ENCODE measurements at places on chromosomes 3 and 15.

GRCh38 chr15:62933386-62933785, 109.2 kb upstream of the TPM1 start:
- DNase-seq = no peak

GRCh38 chr15:68558318-68559305, 20.2 kb upstream of the CORO2B start:
- no peak for DNase-seq

- DNase-seq = no peak
Measured at GRCh38 chr3:134877788-134878187, 82.7 kb downstream of the EPHB1 start.

DNA sequence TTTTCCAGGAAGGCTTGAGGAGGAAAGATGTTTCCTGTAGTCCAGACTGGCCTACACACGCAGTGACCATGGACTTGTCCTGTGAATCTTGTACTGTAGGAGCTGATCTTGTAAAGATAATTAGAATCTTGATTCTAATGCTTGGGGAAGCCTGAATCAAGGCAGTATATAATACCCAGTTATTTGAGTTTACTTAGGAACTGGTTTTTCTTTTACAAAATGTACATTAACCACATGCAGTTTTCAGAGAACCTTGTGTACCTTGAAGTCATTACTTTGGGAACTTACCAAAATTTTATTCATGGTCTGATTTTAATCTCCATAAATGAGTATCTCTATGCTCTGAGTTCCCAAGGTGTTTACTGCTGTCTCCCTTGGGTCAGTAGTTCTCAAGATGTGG, 439.9 kb upstream of the AZI2 start:
- no peak for DNase-seq

DNA sequence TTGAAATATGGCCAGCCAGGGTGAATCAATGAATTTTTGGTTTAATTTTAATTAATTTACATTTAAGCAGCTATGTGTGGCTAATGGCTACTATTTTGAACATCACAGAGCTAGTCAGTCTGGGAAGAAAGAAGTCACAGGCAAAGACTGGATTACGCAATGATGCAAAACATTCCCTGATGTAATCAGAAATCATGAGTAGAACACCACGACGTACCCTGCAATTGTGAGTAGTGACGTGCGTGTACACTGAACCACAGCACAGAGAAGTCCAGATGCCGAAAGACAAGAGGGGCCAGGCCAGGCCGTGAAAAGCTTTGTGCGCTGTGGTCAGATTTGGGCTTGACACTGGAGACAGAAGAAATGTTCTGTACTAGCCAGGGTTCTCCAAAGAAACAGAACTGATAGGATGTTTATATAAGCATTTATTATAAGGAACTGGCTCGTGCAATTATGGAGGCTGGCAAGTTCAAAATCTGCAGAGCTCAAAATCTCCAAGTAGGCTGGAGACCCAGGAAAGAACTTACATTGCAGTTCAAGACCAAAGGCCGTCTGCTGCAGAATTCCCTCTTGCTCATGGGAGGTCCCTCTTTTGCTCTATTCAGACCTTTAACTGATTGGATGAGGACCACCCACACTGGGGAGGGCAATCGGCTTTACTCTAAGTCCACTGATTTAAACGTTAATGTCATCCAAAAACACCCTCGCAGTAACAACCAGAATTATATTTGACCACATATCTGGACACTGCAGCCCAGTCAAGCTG, 44.6 kb downstream of the SH3BP5 start:
- DNase-seq = no peak

DNA sequence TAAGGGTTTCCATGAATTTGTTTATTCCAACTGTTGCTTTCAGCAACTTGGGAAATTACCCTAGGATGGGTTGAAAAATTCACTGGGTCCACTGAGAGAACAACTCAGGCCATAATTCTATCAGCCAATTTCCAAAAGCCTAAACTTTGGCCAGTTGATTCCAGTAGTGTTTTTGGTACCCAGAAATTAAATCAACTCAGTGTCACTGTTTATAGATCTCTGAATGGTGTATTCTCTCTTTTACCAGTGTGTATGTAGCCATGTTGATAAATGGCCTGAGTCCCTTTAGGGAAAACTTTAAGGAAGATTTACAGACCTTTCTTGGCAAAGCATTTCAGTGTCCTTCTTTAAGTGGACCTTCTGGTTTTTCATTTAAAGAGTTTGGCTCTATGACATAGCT, 636.4 kb downstream of the OTOL1 start:
- no peak for DNase-seq

DNA sequence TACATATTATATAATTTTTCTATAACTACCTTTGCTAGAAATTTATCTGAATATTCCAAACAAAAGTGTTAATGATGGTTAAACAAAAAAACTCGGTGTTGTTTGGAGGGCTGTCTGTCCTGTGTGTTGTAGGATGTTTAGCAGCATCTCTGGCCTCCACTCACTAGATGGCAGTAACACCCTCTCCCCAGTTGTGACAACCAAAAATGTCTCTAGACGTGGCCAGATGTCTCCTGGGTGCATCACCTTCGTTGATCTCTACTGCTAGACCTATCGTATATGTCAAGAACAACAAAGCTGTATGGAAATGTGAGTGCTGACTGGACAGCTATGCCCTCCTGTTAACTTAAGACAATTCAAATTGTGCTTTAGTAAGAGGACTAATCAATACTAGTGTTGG, 14.1 kb downstream of the ANKRD34C start:
- no peak for DNase-seq

DNA sequence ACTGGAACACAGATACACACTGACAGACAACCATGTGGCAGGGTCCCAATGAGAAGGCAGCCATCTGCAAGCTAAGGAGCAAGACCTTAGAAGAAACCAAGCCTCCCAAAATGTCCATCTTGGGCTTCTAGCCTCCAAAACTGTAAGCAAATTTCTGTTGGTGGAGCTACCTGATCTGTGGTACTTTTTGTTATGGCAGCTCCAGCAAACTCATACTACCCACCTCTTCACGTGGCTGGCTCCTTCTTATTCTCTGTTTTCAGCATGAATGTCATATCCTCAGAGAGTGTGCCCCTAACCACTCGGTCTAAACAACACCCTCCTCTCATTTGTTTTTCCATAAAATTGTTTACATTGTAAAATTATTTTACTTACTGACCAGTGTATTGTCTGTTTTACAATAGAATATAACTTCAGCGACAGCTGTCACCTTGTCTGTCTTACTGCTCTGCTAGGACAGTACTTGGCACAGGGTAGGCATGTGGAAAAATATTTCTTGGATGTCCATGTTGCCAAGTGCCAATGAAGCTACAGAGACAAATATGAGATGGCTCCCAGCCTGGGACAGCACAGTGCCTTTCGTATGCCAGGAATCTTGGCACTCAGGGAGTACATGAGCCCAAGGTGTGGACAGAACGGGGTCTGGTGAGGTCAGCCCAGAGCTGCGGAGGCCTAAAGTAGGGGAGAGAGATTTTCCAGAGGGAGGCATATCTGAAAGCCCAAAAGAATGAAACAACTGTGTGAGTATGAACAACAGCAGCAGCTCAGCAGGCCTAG, 17.4 kb upstream of the SLC25A36 start:
- DNase-seq = no peak

DNA sequence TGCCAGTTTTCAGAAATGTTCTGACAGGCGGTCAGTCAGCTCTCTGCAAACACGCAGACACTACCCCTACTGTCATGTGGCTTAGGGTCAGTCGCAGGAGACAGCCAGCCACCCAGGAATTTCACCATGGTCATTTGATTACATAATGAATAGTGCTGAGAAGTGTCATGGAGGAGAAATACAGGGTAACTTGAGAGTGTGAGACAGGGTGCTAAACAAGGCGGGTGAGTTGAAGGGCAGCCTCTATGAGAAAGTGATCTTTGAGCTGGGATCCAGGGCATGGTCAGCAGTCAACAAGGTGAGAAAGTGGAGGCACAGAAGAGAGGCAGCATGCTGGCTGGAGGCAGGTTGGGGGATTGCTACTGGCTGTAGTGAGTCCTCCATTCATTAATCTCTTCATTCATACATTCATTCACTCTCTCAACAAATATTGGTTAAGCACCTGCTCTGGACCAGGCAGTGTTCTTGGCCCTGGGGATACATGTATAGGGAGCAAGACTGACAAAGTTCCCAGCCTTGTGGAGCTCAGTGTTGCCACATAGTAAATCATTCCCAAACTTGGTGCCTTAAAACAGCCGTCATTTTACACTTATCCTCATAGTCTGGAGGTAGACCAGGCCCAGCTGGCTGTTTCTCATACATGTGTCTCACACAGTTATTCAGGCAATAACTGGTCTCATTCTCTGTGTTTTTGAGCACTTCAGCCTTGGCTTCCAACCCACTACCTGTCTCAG, 14.8 kb downstream of the PXYLP1 start:
- no peak for DNase-seq

- DNase-seq = no peak
Measured at GRCh38 chr3:183587336-183587735, 31.8 kb upstream of the KLHL6 start.

GRCh38 chr3:17138246-17139039, 253.7 kb downstream of the PLCL2 start:
- no peak for DNase-seq

DNA sequence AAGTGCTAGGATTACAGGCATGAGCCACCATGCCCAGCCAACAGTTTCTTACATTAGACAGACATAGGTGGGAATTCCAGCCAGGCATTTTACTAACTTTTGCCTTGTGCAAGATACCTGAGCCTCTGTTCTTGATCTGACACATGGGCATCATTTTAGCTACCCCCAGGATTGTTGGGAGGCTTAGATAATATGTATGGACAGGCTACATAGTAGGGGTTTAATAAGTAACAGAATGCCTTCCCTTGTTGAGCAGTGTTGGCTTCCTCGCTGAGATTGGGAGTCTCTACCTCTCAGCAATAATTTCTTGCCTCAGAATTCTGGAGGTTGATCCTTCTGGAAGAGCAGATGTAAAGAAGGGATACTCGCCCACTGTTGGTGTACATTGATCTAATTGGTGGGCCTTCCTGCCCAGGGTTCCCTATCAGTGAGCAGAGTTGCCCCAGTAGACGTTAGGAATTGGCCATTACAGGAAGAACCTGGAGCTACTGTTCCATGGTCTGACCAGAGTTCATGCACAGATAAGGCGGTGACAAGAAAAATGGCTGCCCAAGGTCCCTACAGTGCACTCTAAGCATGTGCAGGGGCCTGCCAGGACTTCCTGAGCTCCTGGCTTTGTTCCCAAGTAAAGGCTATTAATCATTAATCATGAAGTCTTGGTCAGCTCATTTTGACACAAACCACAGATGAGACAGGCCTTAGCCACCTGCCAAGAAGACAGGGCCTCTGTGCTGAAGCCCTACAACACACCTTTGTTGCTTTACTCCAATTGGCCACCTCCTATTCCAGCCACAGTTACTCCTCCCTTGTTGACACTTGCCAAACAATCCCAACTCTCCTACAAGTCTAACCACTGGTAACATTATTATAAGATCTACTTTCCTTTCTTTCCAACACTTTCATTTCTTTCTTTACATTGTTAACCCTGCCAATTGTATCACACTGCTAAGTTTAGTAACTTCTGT, 5.0 kb upstream of the IL17RE start:
- no peak for DNase-seq

- no peak for DNase-seq
Measured at GRCh38 chr15:48671103-48672022, 25.9 kb upstream of the FBN1 start.

DNA sequence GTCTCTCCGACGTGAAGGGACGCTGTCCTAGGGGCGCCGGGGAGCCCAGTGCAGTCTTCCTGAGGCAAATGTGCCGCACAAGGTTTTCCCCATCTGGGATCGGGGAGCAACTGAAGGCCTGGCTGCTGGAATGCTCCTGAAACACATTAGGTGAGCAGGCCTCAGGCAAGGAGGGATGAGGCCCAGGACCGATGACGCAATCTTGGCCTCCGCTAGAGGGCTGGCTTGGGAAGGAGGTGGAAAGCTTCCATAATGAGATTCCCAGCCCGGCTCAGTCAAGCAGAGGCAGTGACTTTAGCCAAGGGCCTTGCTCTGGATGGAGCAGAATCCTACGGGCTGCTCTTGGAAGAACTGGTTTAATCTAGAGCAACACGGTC, 50.8 kb downstream of the CPN2 start:
- DNase-seq = no peak

- no peak for DNase-seq
Measured at GRCh38 chr3:105759442-105760078, 109.3 kb downstream of the CBLB start.

- DNase-seq = no peak
Measured at GRCh38 chr3:70242297-70242882, 70.0 kb downstream of the MDFIC2 start.

- no peak for DNase-seq
Measured at GRCh38 chr3:133487204-133487603, 86.3 kb upstream of the CDV3 start.

GRCh38 chr3:43503067-43503728, 118.6 kb downstream of the ANO10 start:
- peak; percentile 41 for DNase-seq

DNA sequence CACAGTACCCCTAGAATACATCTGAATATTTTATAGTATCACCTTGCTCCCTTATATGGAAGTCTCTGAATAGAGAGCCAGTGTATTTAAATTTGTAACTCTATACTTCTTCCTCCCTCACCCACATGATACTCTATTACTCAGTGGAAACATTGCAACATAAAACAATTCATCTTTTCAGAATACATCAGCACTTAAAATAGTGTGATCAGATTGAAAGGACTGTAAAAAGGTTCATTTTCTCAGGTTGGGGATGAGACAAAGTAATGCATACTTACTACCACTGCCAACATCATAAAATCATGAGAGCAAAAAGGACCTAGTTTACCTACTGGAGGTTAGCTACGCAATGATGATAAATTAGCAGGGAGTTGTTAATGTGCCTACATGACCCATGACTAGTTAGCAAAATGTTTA, 13.8 kb upstream of the THRB start:
- DNase-seq = no peak

DNA sequence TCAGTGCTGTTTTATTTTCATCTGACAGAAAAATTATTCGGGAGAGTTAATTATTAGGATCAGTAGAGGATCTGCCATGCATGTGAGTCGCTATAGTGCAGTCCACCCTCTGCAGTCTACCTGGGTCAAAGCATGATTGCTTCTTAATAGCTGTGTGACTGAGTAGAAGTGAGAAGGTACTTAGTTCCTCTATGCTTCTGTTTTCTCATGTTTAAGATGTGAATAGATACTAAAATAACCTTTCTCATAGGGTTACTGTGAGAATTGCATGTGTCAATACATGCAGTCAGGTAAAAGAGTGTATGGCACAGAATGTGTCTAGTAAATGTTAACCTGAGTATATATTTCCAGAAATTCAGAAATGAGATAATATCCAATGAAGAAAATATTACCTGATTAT, 435.7 kb downstream of the NAALADL2 start:
- DNase-seq = no peak

DNA sequence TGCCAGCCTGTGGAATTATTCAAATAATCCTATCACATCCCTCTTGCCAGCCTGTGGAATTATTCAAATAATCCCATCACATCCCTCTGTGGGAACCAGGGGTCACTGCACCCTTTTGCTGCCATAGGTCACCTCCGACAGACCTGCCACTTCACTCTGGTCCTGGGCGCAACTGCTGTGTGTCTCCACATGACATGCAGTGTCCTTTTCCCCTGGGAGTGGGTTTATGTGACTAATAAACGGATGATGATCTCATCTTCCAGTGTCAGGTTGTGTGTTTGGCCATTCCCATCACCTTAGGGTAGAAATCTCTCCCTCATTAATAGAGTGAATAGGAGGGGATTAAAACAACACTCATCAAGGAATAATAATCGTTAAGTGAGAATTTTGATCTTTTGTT, 603.6 kb upstream of the NR2F2 start:
- no peak for DNase-seq

Data from activated CD4-positive, alpha-beta T cell treated with anti-CD3 and anti-CD28 coated beads, Interleukin-2, Interleukin-4, amounts not matched to agents 100 ng/mL and 50 ng/mL, durations not matched to agents 16 hours and 8 hours (primary cell).